NCI-H748 treated with DMSO at 0.1 percent for 48 hours (cell line): ENCODE measurements at places on chromosomes 4 and X.

GRCh38 chr4:24248674-24249630 is 335.4 kb downstream of the DHX15 start:
- no peak for DNase-seq

DNA sequence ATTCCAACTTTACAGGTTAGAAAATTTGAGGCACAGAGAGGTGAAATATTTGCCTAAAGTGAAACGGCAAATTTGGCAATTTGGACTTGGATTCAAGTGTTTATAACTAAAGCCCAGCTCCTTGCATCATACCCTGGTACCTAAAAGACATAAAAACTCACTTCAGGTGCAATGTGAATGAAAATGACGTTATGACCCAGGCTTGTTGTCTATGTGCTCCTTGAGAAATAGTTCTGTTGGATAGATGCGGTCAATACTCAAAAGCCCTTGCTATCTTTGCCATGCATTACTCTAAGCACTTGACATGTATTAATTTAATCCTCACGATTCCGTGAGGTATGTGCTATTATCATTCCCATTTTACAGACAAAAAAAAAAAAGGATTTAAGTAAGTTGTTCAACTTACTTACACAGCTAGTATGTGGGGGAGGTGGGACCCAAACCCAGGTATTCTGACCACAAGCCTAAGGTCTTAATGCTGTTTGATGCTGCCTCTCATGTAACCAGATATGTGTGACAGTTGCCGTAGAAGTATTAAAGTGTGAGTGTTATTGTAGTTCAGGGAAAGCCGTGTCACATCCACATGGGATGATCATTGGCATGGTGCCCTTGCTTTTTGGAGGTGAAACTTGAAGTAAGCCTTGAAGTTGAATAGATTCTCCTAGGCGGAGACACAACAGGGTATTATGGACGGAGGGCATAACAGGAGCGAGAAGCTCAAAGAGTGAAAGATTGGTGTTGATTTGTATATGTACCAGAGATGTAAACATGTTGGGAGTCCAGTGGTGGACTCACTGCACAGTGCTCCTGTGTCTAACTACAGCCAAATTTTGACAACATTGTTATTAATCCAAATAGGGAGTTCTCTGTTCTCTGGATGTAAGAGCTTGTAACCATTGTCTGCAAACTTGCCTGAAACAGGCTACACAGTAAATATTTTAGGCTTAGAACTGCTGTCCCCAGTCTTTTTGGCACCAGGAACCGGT is 3.1 kb downstream of the SCML1 start:
- no peak for DNase-seq

DNA sequence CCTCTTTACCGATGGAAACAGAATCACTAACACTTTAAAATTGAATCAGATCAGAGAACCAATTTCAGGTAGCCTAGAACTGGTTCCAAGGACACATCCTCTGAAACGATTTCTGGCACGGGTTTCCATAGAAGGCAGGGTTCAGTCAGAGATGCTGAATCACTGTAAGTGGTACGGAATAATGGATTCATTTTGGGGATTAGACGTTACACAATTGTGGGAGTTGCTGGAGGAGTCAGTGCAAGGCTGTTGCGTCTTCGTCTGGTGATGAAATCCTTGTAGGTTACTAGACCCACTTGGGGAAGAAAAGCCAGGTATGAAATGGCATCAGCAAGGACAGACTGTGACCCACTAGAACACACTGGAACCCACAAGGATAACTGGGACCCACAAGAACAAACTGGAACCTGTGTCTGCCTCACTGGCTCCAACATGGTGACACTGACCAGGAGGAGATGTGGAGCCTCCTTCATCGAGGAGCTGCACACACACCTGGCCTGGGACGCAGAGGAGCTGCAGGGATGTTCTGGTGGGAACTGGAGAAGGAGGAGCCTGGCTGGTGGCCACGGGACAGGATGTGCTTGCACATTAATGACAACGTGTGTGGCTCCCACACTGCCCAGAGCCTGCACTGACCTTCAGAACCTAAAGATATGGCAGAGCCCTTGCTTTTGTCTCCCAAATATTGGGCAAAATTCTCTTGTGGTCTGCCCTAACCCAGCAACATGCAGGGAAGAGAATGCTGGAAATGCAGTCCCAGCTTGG is 105.1 kb downstream of the TRAPPC11 start:
- no peak for DNase-seq

DNA sequence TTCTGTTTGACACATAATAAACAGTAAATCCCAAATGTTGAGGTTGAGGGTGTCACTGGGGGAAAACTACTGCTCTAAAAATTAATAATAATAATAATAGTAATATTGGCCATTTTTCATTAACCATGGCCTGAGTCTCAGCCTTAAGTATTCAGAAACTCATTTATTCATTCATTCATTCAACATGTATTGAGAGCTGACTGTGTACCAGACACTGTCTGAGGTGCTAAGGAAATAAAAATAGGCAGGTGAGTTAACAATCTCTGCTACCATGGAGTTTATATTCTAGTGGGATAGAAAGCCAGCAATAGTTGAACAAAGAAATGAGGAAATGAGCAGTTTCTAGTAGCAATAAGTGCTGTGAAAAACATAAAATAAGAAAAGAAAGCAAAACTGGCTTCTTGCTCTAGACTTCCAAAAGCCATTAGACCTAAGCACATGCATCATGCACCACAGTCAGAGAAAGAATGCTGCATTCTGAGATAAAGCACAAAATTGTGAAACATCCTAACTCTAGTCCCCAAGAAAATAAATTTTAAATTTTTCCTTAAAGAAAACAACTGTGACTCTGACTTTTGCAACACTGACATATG is 278.7 kb downstream of the RCHY1 start:
- no peak for DNase-seq

DNA sequence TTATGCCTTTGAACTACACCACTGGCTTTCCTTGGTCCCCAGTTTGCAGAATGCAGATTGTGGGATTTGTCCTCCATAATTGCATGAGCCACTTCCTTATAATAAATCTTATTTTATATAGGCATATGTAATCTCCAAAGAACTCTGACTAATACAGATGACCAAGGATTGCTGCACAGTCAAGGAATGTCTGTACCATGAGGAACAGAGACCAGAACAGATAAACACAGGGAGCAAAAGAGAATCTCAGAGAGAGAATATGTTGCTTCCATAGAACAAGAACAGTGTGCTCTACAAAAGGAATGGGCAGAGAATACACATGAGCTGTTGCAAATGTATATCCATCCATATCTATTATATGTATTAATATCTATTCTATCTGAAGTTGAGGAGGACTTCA is 111.1 kb downstream of the ADRA2C start:
- no peak for DNase-seq

GRCh38 chr4:87310691-87311335 is 11.9 kb downstream of the HSD17B13 start:
- DNase-seq: no peak

- DNase-seq: no peak
These were observed 257.4 kb downstream of the CFAP299 start for GRCh38 chr4:80592950-80593349.

DNA sequence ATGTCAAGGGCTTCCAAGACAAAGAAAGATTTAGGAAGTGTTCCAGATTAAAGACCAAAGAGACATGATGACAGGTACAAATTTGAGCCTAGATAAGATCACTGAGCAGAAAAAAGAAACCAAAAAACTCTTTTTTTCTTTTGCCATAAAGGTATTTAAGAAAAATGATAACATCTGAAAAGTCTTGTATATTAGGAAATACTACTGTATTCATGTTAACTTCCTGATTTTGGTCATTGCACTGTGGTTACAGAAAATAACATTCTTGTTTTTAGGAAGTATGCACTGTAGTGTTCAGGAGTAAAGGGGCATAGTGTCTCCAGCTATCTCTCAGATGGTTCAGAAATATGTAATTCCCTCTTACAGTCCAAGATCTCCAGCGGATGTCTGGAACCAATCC is 37.1 kb downstream of the RWDD4 start:
- no peak for DNase-seq

DNA sequence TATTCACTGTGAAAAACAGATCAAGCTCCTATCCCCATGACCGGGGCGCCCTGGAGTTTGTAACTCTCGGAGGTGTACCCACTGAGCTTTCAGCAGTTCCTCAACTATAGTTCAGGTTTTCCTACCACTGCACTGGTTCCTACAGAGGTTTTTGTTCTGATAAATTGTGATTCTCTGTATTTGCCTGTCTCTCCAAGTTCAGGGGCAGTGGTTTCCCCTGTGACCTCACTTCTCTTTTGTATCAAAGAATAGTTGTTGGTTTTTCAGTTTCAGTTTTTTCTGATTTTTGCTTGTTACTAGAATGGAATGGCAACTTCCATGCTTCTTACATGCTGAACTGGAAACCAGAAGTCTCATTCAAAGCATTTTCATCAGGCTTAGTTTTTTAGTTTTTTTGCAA is 56.8 kb upstream of the PLS3 start:
- DNase-seq: no peak

DNA sequence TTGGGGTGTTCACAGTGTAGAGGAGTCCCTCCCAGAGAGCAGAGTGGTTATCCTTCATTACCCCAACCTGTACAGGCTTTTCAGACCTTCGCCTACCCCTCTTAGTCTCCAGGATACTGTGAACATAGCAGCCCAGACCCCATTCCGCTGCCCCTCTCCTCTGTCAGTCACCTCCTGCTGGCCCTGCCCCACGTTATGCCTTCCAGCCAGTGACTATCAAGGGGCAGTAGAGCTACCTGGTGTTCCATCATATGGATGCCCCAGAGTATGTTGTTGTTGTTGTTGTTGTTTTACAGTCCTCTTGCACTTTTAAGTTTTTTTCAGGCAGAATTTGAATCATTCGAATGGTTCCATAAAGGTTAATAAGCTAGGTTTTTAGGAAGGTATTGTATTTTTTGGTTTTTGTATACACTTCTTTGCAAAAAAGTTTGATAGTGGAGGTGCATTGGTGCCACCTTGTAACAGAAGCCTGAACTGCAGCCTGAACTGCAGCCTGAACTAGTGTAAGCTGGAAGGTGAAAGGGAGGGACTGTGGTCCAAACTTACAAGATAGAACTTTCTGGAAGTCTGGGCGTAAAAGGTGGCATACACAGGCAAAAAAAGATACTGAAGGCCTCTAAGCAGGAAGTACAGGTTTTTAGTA is 101.4 kb upstream of the RAB40AL start:
- no peak for DNase-seq

DNA sequence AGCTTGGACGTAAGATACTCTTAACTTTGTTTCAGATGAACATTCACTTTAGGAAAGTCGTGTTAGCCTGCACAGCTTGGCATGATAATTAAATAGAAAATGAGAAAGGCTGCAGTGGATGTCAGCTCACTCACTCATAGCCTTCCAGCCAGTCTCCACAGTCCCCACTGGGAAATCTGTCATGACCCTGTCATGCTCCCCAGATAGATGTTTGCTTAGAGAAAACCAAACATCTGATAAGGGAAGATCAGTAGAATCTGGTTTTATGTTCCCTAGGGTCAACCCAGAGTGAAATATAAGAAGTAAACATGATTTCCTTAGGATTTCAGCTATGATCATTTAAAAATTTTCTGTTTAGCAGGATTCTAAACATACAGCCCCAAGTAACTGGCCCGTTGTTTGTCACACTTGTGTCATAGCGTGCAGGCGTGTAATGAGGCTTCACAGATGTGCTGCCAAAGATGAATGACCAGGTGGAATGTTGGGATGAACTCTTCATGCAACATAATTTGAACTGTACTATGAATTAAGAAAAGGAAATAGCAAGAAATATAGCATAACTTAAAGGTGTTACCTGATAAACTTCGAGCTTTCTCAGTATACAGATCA is 180.1 kb downstream of the BANK1 start:
- no peak for DNase-seq

GRCh38 chrX:153488231-153488914 is 6.4 kb upstream of the BGN start:
- DNase-seq: no peak

GRCh38 chr4:83974111-83974780 is 438.3 kb downstream of the GPAT3 start:
- no peak for DNase-seq

DNA sequence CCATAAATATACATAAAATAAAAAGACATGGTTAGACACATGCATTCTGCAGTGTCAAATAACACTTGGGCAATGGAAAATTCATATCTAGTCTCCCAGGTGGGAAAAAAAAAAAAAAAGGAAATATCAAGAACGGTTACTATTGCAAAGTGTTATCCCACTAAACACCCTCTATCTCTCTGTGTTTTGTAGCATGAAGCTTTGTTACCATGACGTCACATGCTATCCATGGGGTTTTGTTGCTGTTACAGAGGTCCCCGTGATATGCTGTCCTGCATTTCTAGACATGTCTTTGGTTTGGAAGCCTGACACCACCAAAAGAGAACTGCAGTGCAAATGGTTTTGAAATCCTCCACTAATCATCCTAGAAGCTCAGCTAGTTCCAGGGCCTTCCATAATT is 50.7 kb upstream of the TLR3 start:
- no peak for DNase-seq

DNA sequence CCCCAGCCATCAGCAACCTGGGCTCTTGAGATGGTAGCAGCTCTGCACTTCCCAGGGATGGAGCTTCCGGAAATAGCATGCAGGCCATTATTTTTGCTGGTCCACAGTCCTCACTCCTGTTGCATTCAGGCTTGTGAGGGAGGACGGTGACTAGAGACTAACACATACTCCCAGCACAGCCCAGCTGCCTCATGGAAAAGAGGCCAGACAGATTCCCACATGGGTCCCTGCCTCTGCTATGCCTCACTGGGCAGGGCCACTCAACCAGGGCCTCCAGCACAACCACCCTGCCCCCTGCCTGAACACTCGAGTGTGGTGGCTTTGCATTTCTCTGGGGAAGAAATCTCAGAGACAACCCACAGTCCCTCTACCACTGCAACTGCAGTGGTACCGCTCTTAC is 1195.1 kb downstream of the PCDH18 start:
- DNase-seq: no peak

DNA sequence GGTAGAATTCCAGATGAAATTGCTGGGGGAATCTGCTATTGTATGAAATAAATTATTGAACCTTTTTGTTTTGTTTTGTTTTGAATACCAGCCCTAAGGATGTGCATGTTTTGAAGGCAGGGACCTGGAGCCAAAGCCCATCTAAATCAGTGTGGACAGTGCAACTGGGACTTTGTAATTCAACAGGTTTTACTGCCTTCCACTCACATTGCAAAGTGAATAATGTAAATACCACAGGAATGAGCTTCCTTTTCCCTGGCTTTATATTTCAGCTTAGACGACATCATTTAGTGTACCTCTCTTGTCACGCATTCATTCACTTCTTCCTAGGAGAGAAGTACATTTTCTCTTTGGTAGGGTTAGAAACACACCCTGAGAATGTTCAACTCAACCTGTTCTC is 795.0 kb downstream of the CENPC start:
- DNase-seq: no peak

GRCh38 chrX:121832446-121832845 is 785.0 kb downstream of the GLUD2 start:
- no peak for DNase-seq

- no peak for DNase-seq
These were observed 150.6 kb downstream of the UNC5C start for GRCh38 chr4:95398217-95398616.

- DNase-seq: no peak
These were observed 13.6 kb downstream of the LDB2 start for GRCh38 chr4:16884673-16885460.

DNA sequence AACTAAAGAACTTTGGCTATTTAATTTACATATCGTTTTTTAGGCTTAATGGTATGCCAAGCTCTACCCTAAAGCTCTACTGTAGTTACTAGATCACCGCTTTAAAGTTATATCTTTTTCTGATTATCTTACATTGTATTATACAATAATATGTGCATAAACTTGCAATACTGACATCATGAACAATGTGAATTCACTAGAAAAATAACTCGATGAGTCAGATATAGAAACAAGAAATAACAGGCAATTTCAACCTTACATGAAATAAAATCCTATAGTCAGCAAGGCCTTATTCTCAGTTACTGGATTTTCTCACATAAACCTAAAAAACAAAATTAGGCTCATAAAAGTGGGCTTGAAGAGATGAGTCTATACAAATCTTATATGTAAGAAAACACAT is 32.5 kb downstream of the PDGFC start:
- DNase-seq: no peak
